ENCODE measurements at places on chromosomes 7 and 10. TPM values are rescaled to one million over a fixed set of nuclear protein-coding genes. Genes with fewer than 3 reads are reported as not detected.

DNA sequence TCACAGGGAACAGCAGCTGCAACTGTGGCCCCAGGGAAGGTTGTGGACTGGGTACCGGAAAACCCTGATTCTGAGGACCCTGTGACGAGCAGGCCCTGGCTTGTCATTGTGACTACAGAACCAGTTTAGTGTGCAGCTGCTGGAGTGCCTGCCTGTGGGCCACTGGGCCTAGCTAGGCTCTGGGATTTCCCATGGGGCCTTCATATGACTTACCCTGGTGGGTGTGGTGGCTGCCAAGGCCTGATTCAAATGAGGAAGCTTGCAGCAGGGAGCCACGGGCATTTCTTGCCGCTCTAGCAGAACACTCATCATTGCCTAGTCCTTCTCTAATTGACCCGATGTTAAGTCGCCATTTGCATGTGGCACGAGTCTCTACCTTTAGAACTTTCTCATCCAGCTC, 14.7 kb upstream of the CAMK2G start:
- peak; percentile 40 for DNase-seq

- DNase-seq, result no peak
Measured at GRCh38 chr7:154987571-154987970, 15.4 kb downstream of the PAXIP1 start.

ASB4 gene
- total RNA-seq, result 2.9 TPM

SLC26A3 gene
- total RNA-seq, result not detected

GRCh38 chr10:119441921-119442757, 100.4 kb downstream of the RGS10 start:
- peak; percentile 11 for DNase-seq

DNA sequence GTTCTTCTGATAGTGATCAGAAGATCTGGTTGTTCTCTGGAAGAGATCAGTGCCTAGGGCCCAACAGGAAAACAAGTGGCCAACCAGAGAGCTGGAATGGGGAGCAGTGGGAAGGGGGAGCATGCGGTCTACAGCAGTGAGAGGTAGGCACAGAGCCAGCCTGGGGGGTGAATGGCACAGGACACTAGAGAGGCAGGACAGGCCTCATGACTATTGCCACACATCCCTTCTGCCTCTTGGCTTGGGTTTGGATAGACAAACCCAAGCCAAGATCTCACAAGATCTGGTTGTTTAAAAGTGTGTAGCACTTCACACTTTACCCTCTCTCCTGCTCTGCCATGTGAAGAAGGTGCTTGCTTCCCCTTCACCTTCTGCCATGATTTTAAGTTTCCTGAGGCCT, 224.4 kb downstream of the ARHGAP12 start:
- no peak for DNase-seq

- DNase-seq, result no peak
Measured at GRCh38 chr7:15643000-15643705, 43.3 kb downstream of the MEOX2 start.

GRCh38 chr10:79050896-79051555, 17.7 kb upstream of the ZMIZ1 start:
- DNase-seq, result peak; percentile 10

SPDYE16 gene
- total RNA-seq, result 0.10 TPM

LDB3 gene
- total RNA-seq, result 25.0 TPM

DNA sequence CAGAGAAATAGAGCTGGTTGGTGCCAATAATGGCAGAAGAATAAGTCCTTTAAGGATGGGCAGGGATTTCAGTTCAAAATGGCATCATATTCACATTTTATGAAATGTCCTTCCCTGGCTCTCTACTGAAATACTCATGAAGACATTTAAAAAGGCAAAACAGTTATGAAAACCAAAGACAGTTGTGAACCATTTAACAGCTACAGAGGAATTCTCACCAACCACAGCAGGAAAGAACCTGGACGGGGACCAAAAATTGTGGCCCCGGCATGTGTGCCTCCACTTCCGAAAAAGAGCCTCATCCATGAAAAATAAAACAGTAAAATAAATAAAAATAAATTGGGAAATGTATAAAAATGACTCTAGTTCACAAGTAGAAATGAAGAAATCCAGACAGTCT, 539.5 kb downstream of the SUGCT start:
- no peak for DNase-seq

- DNase-seq, result no peak
Measured at GRCh38 chr10:25112016-25112415, 62.8 kb upstream of the GPR158 start.

GRCh38 chr10:58701405-58702135, 188.9 kb downstream of the BICC1 start:
- DNase-seq, result peak; percentile 95

- DNase-seq, result peak; percentile 47
Measured at GRCh38 chr7:28329661-28330363, 82.5 kb upstream of the CREB5 start.

ITPRID1 gene
- total RNA-seq, result 1.8 TPM

ATG9B gene
- 15.4 TPM for total RNA-seq

GRCh38 chr7:155071916-155072571, 1.9 kb downstream of the HTR5A start:
- no peak for DNase-seq

GRCh38 chr10:106618646-106619045, 545.9 kb downstream of the SORCS1 start:
- peak; percentile 55 for DNase-seq

DNA sequence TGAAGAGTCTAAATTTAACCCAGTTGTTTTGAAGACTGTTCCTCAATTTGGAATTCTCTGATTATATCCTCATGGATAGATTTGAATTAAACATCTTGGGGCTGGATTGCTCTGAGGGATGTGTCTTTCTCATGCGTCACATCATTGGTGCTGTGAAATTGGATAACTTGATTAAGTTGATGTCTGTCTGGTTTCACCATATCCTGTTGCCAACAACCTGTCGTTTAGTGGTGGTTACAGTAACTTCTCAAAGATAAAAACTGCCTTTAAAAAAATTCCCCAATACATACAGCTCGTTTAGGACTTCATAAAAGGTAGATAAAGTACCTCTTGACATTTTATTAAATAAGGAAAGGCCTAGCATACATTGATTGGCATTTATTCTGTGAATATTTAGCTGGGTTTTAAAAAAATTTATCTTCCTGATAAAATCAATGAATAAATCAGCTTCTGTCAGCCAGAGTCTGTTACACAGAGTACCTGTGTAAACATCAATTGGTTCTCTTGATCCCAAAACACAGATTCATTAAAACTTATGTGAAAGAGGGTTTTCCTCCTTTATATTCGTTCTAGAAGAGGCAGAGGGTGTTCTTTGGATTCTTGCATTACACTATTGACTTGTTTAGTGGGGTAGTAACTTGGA, 10.5 kb downstream of the CRCP start:
- DNase-seq, result peak; percentile 51

- no peak for DNase-seq
Measured at GRCh38 chr10:104328646-104328895, 9.7 kb downstream of the ITPRIP start.

DNA sequence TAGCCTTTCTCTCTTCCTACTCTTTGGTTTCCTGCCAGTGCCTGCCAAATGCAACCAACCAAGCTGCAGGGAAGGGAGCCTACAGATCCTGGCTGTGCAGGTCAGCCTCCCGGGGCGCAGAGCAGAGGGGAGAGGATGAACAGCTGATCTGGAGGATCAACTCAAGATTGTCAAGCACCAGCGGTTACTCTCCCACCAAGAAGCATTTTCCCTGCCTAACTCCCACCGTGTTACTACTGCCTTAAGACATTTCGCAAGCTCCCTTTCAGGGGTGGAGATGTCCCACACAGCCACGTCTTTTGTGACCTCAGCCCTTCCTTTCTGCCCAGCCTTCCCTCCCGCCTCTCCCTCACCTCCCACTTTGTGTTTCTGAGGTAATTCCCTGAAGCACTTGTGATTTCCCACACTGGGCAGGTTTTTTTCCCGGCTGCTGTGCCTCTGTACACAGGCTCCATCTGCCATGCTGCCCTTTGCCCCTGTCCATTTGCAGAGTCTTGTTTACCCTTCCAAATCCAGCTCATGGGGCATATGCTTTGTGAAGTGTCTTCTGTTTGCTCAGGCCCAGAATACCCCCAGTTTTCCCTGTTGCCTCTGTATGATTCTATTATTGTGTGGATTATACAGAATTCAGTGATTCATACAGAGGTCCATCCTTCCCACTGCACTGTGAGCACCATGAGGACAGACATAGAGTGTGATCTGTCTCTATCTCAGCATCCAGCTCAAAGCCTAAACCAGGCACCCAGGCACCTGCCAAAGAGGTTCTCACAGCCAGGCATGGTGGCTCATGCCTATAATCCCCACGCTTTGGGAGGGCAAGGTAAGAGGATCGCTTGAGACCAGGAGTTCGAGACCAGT, 40.9 kb upstream of the PAPSS2 start:
- DNase-seq, result no peak

- no peak for DNase-seq
Measured at GRCh38 chr7:27515933-27516332, 146.8 kb downstream of the HIBADH start.

- no peak for DNase-seq
Measured at GRCh38 chr10:14603534-14604102, 171.1 kb downstream of the FAM107B start.

- DNase-seq, result no peak
Measured at GRCh38 chr7:75920431-75921161, 5.6 kb downstream of the POR start.

DNA sequence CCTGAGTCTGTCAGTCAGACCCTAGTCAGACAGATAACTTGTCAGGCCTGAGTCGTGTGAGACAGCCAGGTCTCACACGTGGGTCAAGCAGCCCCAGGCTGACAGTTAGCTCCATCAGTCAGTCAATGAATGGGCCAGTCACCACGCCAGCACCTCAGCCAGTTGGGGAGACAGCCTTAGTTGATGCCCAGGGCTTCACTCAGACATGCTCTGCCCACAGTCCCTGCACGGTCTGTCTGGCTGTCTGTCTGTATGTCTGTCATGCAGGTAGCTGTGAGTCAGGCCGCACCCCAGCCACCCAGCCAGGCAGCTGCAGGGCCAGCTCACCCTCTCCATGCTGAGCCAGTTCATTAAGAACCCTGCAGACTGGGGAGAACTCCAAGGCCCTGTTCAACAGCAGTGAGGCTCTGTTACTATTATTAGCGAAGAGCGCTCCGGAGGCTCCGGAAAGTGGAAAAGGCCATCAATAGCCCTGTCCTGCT, 141.1 kb upstream of the PCBD1 start:
- no peak for DNase-seq

GRCh38 chr7:137195996-137196395, 147.5 kb downstream of the PTN start:
- DNase-seq, result no peak

FBXL13 gene
- total RNA-seq, result 2.8 TPM
